ENCODE measurements at places on chromosomes 6 and 20.

- DNase-seq, result no peak
These were observed 109.0 kb downstream of the HMGCLL1 start for GRCh38 chr6:55469951-55470366.

DNA sequence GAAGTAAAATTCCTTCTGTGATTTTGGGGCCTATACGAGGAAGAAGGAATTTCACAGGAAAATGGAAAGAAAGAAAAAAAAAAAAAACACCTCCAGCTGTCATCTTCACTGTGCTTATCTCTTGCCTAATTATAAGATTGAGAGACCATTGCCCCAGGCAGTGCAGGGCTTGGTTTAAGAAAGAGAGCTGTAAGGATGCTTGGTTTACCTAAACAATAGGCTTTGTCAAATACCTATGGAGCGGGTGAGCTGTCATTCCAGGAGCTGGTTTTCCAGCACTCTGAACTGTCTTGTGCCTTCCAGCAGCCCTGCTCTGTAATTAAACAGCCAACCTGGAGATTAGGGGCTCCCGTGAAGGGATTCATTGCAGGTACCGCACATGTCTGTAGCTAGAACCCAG, 137.8 kb downstream of the EDN3 start:
- peak; percentile 77 for DNase-seq

GRCh38 chr6:137589067-137589848, 95.1 kb upstream of the OLIG3 start:
- peak; percentile 77 for DNase-seq

- no peak for DNase-seq
These were observed 230.6 kb downstream of the TSHZ2 start for GRCh38 chr20:53202777-53203176.

- DNase-seq, result peak; percentile 6
These were observed 38.7 kb downstream of the RGS17 start for GRCh38 chr6:153092082-153093013.

GRCh38 chr6:163538331-163538730, 123.8 kb downstream of the QKI start:
- no peak for DNase-seq

DNA sequence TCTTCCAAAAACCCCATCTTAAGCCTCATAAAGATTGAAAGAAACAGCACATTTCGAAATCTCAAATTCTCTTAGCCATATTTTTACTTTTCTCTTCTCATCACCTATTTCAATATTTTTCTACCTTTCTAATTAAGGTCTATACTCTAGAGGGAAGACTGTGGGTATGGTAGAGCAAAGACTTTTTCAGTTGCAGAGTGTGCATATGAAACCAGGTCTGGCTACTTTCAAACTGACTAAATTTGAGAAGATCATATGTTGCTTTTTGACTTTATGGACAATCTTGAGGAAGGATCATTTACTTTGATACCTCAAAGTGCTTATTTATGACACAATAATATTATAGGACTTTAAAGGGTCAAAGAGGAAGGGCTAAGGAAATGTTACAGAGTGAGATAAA, 20.7 kb downstream of the FILIP1 start:
- no peak for DNase-seq

DNA sequence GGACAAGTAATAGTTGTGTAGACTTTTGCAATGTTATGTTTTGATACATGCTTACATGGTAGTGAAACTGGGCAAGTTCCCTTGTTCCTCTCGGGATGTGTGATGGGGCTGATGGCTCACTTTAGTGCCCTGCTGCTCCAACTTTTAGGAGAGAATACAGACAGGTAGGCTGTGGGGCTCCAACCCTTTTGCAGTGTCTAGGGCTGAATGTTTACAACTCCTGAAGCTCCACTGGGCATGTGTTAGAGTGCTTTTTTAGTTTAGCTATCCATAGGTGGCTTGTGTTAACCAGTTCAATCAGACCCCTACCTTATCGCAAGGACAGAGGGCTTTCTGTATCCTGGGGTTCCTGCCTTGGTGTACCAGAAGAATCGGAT, 33.8 kb downstream of the SERPINB6 start:
- DNase-seq, result no peak

DNA sequence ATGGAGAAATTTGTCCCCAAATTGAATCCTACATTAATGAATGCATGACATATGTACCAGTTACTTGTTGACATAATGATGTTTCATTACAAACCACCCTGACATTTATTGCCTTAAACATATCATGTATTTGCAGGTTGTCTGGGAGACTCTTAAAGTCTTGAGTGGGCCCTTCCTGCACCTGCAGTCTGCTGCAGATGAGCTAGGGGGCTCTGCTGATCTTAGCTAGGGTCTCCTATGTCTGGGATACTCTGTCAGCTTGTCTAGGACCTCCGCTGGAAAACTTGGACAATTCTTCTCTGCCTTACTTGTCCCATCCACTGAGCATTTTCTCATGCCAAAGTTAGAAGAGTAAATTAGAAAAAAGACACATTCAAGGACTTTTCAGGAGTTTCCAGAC, 581.6 kb downstream of the HAO1 start:
- no peak for DNase-seq

- no peak for DNase-seq
These were observed 40.5 kb downstream of the PANK2 start for GRCh38 chr20:3929713-3930060.

DNA sequence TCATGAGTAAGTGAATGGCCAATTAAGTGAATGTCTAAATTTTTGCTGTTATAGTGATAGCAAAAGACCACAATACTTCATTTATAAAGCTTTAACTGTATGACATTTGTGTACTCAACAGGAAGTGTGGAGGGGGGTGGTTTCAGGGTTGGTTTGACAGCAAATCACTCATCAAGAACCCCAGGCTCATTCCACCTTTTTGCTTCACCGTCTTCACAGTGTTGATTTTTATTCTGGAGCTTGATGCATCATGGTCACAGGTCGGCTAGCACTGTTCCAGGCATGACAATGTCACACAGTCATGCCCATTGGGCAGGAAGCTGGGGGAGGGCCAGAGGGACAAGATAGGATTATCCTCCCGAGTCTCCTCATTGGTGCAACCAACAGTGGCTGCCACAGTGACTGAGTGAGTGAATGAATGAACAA, 75.0 kb downstream of the MDGA1 start:
- DNase-seq, result no peak

- peak; percentile 37 for DNase-seq
These were observed 1189.4 kb upstream of the EYS start for GRCh38 chr6:66896415-66896814.

DNA sequence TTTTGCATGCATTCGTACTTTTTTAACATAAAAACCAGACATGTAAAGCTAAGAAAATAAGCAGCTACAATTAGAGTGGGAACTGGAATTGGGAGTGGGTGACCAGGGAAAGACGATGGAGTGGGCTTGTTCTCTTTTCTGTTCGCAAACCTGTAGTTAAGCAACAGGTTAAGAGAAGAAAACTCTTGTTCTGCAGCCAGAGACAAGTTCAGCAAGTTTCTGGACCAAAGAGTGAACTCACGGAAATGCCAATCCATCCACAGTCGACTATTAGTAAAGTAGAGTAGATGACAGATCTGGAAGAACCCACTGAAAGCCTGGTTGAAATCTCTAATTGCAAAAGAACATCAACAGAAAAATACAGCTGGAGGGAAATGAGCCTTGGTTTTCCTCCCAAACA, 197.8 kb downstream of the TFAP2A start:
- DNase-seq, result peak; percentile 12

GRCh38 chr6:54335871-54336270, 27.6 kb downstream of the TINAG start:
- peak; percentile 93 for DNase-seq

DNA sequence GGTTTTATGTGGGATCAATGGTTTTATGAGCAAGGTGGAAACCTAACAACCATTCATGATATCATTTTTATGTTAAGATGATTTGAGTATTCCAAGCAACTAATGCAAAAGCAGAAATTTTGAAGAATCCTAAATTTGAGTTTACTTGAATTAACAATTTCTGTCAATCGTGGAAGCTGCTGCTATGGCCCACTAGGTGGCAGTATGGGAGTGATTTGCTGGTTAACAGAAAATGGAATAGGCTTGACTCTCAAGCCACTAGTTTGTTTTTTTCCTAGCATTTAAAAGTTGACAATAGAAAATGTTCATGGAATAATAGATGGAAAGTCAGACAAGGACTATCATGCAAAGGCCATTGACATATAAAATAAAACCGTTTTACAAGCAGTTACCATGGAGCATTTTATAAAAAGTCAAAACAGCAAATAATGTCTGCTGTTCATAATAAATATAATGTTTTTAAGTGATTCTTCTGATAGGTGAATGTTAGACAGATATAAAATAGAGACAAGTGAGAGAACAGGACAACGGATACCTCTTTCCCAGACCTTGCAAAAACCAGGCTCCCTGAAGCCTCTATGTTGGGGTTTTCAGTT, 43.0 kb upstream of the TMEM200A start:
- peak; percentile 48 for DNase-seq

GRCh38 chr6:90187437-90188121, 109.1 kb downstream of the BACH2 start:
- no peak for DNase-seq

DNA sequence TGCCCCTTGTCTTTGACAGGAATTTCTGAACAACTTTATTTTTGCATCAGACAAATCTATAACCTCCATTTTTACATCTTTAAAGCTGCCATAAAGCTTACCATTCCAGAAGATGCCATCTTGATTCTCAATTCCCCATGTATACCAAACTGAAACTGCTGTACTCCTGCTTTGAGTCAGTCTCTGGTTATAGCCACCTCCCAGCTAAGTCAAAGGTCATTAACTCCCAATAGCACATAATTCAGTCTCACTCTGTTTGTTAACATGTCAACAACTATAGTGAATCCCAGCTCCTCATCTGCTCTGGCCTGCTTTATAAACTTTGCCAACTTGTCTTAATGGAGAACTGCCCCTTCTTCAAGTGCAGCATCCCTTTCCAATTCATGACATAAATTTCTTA, 343.6 kb downstream of the FRK start:
- DNase-seq, result no peak

DNA sequence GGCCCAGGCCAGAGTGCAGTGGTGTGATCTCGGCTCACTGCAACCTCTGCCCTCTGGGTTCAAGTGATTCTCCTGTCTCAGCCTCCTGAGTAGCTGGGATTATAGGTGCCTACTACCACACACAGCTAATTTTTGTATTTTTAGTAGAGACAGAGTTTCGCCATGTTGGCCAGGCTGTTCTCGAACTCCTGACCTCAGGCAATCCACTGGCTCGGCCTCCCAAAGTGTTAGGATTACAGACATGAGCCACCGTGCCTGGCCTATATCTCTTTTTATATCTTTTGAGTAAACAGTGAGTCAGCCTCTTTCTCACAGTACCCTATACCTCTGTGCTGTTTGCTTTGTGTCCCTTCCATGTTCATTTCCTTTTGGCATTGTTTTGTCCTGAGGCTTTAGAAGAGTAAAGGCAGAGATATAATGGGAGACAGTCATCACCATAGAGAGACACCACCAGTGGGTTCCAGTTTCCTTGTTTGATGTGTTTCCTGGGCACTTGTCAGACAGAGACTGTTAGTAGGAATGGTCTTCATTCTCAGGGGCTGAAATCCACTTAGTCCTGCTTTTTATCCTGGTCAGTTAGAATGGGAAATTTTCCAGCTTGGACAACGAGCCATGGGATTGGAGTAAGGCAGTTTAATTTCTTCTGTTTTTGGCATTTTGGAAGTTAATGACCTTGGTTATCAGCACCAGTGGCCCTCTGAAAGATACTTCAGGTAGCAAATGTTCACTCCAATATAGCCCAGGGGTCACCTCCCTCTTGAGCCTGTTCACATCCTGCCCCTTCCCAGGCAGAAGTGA, 32.2 kb upstream of the ASXL1 start:
- no peak for DNase-seq

GRCh38 chr6:160945516-160946177, 45.9 kb upstream of the MAP3K4 start:
- no peak for DNase-seq

- no peak for DNase-seq
These were observed 10.1 kb downstream of the CRISP1 start for GRCh38 chr6:49856282-49856681.

Data from trophoblast cell (in vitro differentiated cells and primary cell).